ENCODE measurements at places on chromosomes 5 and 9.

DNA sequence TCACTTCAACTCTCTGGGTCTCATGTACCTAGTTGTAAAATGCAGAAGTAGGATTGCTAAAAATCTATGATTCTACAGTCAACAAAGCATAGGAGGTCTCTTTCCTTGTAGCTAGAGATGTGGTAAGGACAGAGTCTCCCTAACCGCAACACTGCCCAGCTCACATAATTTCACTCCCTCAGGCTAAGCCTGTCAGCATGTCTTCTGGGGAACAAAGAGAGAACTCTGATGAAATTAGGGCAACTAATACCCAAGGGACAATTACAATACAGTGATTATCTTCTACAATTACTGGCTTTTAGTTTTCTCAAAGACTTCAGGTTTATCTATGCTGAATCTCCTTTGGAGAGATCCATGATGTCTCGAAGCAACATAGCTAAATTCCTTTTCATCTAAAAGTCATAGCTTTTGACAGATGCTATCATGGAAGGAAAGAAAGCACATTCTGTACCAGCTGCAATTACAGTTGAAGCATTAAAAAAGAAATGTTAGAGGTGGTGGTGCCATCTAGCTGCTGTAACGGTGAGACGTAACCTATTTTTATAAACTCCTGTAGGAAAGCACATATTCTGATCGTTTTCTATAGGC lies 141.1 kb upstream of the TARS1 start:
- no peak for DNase-seq

DNA sequence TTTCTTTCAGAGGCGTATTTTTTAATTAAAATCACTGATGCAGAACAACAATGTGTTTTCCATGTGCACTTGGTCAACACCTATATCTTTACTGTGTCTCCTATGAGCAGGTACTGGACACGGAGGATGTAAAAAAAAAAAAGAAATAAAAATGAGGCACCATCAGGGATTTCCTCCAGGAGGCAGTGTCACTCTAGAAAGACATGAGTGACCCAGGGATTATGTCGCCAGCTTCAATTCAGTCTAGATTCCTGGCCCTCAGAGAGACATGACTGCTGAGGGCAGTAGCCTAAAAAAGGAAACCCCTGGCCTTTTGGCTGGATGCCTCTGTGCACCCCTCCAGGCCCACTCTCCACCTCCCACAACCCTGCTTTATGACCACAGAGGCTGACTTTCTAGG lies 18.3 kb upstream of the IL33 start:
- DNase-seq: no peak

GRCh38 chr5:5904113-5904512 lies 474.2 kb downstream of the MED10 start:
- no peak for DNase-seq

DNA sequence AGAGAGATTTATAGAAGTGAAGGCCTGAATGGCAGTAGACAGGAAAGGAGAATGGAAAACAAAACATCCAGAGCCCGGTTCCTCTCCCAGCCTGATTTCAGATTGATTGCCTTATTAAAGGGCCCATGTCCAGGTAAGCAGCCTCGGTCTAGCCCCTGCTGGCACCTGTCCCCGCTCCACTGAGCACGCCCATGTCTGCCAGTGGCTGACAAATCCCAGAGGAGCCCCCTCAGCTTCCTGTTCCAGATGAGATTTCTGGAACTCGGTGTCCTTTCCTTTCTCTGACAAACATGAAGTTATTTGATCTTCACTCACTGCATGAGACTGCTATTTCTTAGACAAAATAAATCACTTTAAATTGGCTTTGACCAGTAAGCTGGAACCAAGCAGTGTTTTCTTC lies 187.0 kb upstream of the ADCY2 start:
- no peak for DNase-seq

DNA sequence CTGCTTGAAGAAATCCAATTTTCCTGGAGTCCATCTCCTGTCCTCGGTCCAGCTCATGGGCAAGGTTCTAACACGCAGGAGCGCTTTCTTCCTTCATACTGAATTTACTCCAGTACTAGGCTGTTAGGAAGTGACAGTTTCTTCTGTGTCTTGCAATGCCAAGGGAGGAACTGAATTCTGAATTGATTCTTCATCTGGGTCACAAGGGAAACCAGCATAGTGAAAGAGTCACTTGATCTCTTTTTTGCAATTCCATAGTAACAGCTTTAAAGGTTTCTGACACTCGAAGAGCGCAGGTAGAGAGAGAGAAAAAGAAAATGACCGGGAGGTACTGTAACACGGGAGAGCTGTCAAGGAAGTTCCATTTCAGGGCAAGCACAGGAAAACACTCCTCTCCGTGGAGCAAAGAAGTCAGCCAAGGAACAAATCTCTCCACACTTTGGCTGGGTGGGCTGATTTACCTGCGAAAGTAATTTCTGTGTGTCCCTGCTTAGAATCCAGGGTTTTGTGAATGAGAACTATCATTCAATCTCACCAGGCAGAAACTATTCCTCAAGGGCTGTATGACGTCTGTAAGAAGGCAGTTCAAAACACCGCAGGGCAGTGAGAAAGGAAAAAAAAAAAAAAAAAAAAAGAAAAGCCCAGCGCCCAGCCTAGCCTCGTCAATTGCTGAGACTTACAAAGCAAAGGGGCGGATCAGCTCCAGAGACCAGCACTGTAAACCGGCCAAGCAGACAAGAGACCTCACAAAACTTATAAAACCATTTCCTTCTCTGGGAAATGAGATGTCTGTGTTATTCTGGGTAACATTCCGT lies 617.8 kb downstream of the PDE4D start:
- DNase-seq: no peak

DNA sequence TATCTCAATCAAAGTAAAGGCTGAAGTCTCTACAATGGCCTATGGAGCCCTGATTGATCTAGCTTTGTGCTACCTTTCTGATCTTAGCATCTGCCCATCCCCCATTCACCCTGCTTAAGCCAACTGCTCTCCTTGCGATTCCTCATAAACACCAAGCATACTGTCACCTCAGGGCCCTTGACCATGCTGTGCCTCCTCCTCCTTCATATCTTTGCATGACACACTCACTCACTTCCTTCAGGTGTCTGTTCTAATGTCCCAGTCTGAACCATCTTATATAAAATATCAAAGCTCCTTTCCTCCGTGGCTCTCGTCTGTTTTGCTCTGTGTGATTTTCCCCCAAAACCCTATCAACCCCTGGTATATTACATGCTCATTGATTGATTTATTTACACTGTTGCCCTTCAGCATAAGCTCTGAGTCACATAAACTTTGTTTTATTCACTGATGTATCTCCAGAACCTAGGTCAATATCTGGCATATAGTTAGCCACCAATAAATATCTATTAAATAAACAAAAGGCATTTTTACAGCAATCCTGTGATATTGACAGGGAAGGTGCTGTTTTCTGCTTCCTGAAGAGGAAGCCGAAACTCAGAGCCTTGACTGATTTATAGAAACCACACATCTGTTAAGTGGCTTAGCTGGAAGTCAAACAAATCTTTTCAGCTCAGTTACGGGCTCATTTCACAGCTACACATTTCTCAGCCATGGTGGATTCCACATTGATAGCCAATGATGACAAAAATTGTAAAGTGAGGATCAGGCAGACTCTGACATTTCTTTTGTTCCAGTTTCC lies 103.6 kb downstream of the BOD1 start:
- no peak for DNase-seq

DNA sequence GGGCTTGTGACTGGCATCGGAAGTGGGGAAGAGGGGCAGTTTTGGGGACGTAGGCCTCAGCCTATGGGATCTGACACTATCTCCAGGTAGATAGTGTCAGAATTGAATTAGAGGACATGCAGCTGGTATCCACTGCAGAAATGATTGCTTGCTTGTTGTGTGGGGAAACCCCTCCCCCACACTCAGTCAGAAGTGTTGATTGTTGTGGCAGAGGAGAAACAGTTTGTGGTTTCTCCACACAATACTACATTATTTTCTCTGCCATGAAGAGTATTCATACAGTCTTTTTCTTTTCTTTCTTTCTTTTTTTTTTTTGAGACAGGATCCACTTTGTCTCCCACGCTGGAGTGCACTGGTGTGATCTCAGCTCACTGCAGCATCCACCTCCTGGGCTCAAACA lies 113.9 kb downstream of the ARRDC3 start:
- no peak for DNase-seq

- no peak for DNase-seq
These were observed 16.2 kb downstream of the REXO4 start for GRCh38 chr9:133401588-133401987.

DNA sequence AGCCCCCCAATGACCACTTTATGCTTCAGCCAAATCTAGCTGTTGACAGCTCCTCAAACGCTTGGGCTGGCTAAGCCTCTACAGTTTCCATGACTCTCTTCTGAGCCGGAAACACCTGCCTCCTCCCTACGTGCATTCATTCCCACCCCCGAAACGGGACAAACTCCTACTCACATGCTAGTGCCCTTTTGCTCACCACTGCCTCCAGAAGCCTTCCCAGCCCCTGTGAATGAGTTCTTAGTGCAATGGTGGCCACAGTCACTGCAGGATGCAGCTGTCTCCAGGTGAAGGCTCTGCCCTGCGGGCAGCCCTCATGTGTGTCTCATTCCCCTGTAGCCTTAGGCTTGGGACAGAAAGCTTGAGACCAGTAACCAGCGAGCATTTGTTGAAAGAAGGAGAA lies 68.8 kb upstream of the DAB2IP start:
- no peak for DNase-seq

DNA sequence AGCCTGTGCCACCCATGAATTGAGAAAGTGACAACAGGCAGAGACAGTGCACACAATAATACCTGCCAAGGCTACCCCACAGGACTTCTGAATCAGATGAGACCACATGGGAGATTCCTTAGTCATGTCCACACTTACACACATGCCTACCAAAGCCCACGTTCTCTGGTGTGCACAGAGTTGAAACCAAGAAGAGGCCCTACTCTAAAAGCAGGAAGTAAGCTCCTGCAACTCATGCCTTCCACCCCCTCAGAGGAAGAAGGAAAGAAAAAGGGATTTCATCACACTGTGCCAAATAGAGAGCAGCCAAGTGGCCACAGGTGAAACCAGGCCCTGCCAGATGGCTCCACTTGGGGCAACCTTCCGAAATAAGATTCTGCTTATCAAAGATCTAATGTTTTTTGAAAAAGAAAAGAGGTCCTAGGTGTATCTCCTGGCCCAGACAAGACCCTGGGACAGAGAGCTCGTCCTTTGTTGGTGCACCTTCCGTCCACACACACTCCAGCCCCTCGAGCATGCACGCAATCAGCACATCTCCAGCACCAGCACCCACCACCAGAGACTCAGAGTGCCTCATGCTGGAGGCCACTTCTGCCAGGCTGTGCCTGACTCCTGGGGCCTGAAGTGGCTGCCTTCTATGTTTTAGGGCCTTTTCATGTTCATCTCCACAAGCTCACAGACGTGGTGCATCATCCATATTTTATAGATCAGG lies 114.6 kb upstream of the SPOCK1 start:
- DNase-seq: no peak

GRCh38 chr5:33883482-33883881 lies 8.3 kb downstream of the ADAMTS12 start:
- DNase-seq: no peak

DNA sequence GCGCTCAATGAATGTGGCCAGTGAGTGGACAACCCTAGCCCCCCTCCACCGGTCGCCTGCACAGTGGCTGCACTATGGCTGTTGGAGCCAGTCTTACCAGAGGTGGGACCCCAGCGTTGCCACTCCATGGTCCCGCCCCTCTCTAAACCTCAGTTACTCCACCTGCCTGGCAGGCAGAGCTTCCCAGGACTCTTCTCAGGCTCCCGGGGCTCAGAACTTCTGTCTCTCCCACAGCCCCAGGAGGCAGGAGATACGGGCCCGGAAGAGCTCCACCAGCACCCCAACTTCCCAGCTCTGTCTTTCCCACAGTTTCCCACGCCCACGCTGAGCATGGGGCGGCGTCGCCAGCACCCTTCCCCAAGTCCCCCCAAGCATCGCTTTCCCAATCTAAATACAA lies 975 bp downstream of the RASGEF1C start:
- no peak for DNase-seq

DNA sequence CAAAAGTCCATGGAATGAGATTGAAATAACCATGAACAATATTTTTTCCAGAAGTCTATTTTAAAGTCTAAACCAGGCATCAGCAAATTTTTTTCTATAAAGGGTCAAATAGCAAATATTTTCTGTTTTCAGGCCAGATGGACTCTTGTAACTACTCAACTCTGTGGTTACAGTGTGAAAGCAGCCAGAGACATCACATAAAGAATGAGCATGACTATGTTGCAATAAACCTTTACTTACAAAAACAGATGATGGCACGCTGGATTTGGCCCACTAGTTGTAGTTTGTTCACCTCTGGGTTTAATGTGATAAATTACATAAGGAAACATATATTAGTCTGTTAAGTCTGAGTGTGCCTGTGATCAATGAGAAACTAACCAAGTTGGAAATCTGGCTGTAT lies 319.2 kb downstream of the TRPM3 start:
- DNase-seq: no peak

DNA sequence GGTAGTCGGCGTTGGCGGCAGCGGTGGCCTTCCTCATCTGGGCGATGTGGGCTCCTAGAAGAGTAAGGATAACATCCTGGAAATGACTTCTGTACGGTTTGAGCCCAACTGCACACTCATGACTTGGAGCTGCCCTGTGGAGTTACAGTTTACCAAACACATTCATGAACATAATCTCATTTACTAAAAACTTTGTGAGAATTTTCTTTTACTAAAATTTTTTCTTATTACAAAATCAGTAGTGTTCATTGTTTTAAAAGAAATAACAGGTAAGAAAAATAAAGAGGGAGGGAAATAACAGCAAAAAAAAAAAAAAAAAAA lies 5.3 kb downstream of the FOXE1 start:
- DNase-seq: no peak

DNA sequence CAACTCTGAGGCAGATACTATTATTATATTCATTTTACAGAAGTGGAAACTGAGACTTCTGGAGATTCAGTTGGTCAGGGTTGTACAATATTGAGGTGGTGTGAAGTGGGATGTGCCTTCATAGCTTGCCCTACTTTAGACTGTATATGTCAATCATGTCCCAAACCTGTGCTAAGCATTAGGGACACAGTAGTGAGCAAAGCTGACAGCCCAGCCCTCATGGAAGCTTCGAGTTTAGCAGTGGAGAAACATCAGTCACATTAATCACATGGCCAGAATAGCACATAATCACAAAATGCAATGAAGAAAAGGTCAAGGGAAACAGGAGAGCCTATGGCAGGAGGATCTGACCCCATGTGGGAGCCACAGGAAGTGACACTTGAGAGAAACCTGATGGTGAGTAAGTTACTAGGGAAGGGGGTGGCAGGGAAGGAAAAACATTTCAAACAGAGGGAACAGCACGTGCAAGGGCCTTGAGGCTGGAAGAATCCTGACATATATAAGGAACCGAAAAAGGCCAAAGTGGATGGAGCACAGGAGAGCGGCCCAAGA lies 20.5 kb upstream of the RALGPS1 start:
- DNase-seq: no peak

GRCh38 chr9:117763314-117763713 lies 59.1 kb downstream of the TLR4 start:
- no peak for DNase-seq

DNA sequence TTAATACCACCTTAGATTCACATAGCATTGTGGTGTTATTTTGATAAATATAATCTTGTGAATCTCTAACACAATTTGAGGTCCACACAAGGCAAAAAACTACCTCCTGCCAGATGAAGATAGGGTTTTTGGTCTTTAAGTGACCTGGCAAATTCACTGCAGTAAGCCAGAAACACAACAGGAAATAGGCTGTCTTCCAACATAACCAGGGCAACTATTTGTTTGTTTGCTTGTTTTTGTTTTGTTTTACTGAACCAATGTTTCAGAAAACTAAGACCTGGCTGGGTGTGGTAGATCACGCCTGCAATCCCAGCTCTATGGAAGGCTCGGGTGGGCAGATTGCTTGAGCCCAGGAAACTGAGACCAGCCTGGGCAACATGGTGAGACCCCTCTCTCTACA lies 95.5 kb downstream of the USP20 start:
- no peak for DNase-seq

GRCh38 chr5:145980718-145981117 lies 44.3 kb downstream of the SH3RF2 start:
- DNase-seq: no peak
